ENCODE measurements at places on chromosomes 5 and 9. TPM values are rescaled to one million over a fixed set of nuclear protein-coding genes. Genes with fewer than 3 reads are reported as not detected.

DNA sequence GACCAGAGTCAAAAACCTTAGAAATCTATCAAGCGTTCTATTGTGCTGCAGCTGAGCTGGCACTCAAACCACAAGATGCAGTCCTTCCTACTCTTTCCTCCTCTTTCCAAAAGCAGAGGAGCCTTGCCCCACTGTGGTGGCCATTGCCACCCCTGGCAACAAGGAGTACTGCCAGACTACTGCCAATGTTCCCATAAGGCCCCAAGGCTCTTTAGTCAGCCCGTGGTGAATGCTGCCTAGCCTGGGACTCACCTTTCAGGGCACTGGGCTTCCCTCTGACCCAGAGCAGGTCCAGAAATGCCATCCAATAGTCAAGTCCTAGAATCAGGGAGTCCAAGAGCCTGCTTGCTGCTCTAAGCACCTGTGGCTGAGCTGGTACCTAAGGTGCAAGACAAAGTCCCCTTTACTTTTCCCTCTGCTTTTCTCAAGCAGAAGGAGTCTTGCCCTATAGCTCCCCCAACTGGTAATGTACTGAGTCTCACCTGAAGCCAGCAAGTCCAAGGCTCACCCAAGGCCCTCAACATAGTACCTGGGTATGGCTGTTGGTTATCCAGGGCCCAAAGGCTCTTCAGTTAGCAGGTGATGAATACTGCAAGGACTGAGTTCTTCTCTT, 219.4 kb downstream of the ATPSCKMT start:
- no peak overlapping the region for H3K4me3 ChIP-seq
- H3K36me3 ChIP-seq, result no peaks in the 10 kb centered on the region
- H3K27me3 ChIP-seq, result no peaks in the 10 kb centered on the region
- DNase-seq, result no peak
- no peaks in the 10 kb centered on the region for H3K4me1 ChIP-seq

DNA sequence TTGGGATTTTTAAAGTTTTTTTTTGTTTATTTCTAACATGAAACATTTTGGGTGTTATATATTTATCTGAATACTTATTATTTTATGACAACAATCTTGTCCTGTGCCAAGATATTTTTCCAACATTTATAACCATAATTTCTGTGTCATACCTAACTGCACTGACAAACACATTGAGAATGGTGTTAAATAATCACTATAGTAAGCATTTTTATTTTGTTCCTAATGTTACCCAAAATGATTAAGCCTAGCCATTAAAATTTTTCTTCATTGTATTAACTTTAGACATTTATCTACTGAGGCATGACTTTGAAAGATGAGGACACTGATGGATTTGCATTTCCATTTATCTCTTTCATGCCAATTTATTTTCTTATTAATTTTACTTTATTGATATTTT, 91.6 kb upstream of the STK32A start:
- H3K4me3 ChIP-seq, result no peak overlapping the region
- no peak overlapping the region for H3K27ac ChIP-seq
- H3K36me3 ChIP-seq, result no peaks in the 10 kb centered on the region
- H3K4me1 ChIP-seq, result no peaks in the 10 kb centered on the region

GRCh38 chr9:112743216-112743836, 7.2 kb upstream of the SNX30 start:
- no peak overlapping the region for H3K27ac ChIP-seq
- H3K36me3 ChIP-seq, result no peaks in the 10 kb centered on the region
- no peaks in the 10 kb centered on the region for H3K27me3 ChIP-seq
- H3K4me3 ChIP-seq, result no peak overlapping the region
- no peaks in the 10 kb centered on the region for H3K4me1 ChIP-seq
- no peak for DNase-seq

DNA sequence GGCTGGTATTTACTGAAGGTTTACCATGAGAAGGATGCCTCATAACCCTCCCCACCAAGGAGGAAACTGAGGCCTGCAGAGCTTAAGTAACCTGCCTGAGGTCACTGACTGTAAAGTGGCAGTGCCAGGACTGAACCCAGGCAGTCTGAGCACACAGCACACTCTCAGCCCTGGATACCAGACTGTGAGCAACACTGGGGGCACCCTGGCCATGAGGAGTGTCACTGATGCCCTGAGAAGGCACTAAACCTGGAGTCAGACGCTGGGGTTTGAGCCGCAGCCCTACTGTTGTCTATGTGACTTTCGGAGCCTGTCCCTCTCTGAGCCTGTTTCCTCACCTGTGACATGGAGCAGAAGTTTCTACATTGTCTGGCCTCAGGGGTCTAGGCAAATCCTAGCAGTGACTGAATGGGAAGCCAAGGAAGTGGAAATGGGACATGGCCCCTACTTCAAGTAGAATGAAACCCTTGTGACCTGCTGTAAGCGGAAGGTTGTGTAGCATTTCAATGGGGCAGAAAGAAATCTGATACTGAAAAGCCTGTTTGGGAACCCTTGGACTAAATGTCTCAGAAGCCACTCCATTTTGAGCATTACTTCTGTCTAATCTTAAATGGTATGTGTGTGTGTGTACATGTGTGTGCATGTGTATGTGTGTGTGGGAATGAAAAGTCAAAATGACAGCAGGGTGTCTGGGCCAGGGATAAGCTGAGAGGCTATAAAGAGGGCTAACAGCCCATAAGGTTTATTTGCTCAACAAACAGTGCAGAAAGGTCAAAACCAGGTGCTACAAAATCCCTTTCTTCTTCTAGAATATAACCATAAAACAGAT, 36.0 kb downstream of the B4GALT1 start:
- no peak for DNase-seq
- no peaks in the 10 kb centered on the region for H3K27me3 ChIP-seq
- peaks cover 52% of the 10 kb centered on the region for H3K36me3 ChIP-seq
- peak overlapping the region; percentile 39 for H3K27ac ChIP-seq

- H3K4me3 ChIP-seq, result no peak overlapping the region
- H3K4me1 ChIP-seq, result no peaks in the 10 kb centered on the region
- no peaks in the 10 kb centered on the region for H3K27me3 ChIP-seq
These were observed 48.2 kb downstream of the FRMD3 start for GRCh38 chr9:83489961-83490360.

GRCh38 chr5:91311168-91311696, 71.9 kb downstream of the ARRDC3 start:
- DNase-seq, result peak; percentile 8
- peak overlapping the region; percentile 87 for H3K27ac ChIP-seq
- H3K4me1 ChIP-seq, result peaks cover 21% of the 10 kb centered on the region
- no peak overlapping the region for H3K4me3 ChIP-seq

DNA sequence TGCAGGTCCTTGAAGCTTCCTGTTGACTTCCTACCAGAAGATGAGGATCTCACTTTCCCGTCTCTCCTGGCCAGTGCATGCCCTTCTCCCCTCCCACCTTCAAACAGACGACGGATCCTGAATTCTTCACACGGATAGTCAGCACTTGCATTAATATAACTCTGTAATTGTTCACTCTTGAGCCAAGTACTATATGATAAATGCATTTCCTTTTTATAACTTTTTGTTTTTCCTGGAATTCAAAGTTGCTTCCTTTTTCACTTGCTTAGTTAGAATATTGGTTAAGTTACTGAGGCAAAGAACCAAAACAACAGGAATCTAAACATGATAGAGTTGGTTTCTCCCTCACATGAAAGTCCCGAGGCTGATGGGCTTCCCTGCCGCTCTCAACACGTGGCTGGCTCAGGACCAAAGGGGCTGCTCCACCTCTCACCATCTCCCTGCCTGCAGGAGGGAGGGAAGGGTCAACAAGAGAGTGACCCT, 20.2 kb upstream of the EGFL7 start:
- H3K27me3 ChIP-seq, result peaks cover 8% of the 10 kb centered on the region
- no peaks in the 10 kb centered on the region for H3K36me3 ChIP-seq
- H3K4me1 ChIP-seq, result peaks cover 51% of the 10 kb centered on the region
- no peak overlapping the region for H3K4me3 ChIP-seq

DNA sequence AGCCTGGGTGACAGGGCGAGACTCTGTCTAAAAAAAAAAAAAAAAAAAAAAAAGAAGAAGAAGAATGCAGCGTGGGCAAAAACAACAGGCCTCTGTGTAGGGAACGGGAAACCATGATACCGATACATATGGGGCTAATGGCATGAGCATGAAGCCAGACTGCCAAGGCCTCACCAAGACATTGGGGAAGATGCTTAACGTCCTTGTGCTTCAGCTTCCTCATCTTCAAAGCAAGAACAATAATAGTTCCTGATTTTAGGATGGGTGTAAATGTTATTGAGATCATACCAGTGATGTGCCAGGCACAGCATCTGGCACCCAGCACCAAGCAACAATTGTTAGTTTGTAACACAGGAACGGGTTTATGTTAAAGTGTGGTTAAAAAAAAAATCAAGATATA, 51.4 kb downstream of the NEURL1B start:
- no peaks in the 10 kb centered on the region for H3K27me3 ChIP-seq
- H3K36me3 ChIP-seq, result peaks cover 20% of the 10 kb centered on the region
- H3K4me1 ChIP-seq, result peaks cover 62% of the 10 kb centered on the region

C8G gene
- polyA plus RNA-seq, result 0.59 TPM

GRCh38 chr9:115035841-115036612, 81.9 kb downstream of the TNC start:
- peak overlapping the region; percentile 56 for H3K27ac ChIP-seq
- H3K4me3 ChIP-seq, result no peak overlapping the region

- peaks cover 2% of the 10 kb centered on the region for H3K4me1 ChIP-seq
- H3K27me3 ChIP-seq, result no peaks in the 10 kb centered on the region
- no peak for DNase-seq
These were observed 415 bp downstream of the XRCC4 start for GRCh38 chr5:83077662-83078261.

NR3C1 gene
- 62.2 TPM for polyA plus RNA-seq

DNA sequence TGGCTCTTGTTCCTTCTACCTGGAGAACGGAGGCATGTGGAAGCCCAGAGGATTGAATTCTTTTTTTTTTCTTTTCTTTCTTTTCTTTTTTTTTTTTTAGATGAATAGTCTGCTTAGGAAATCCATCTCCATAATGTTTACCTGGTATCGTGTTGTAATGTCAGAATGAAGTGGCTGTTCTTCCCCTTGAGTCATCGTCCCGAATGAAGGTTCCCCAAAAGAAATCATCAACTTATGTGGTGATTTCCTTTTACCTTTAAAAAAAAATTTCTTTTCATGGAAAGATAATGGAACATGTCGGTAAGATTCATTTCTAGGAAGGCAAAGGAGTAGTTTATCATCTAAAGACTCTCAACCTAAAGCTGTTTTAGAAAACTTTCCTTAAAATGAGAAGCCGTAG, 59.7 kb downstream of the DOCK8 start:
- H3K27ac ChIP-seq, result no peak overlapping the region
- H3K27me3 ChIP-seq, result no peaks in the 10 kb centered on the region
- no peaks in the 10 kb centered on the region for H3K4me1 ChIP-seq
- H3K4me3 ChIP-seq, result no peak overlapping the region
- no peak for DNase-seq
- no peaks in the 10 kb centered on the region for H3K36me3 ChIP-seq

- H3K4me3 ChIP-seq, result no peak overlapping the region
- no peak for DNase-seq
- peaks cover 3% of the 10 kb centered on the region for H3K36me3 ChIP-seq
- no peak overlapping the region for H3K27ac ChIP-seq
- H3K27me3 ChIP-seq, result no peaks in the 10 kb centered on the region
These were observed 3.0 kb downstream of the GOLM1 start for GRCh38 chr9:86096386-86096785.

- no peaks in the 10 kb centered on the region for H3K36me3 ChIP-seq
- no peak for DNase-seq
- H3K4me1 ChIP-seq, result no peaks in the 10 kb centered on the region
- no peak overlapping the region for H3K27ac ChIP-seq
- no peak overlapping the region for H3K4me3 ChIP-seq
These were observed 58.6 kb upstream of the FRRS1L start for GRCh38 chr9:109225629-109226028.

GRCh38 chr5:41683181-41683580, 172.8 kb upstream of the PLCXD3 start:
- no peaks in the 10 kb centered on the region for H3K4me1 ChIP-seq
- DNase-seq, result no peak
- no peak overlapping the region for H3K4me3 ChIP-seq
- no peaks in the 10 kb centered on the region for H3K27me3 ChIP-seq

DNA sequence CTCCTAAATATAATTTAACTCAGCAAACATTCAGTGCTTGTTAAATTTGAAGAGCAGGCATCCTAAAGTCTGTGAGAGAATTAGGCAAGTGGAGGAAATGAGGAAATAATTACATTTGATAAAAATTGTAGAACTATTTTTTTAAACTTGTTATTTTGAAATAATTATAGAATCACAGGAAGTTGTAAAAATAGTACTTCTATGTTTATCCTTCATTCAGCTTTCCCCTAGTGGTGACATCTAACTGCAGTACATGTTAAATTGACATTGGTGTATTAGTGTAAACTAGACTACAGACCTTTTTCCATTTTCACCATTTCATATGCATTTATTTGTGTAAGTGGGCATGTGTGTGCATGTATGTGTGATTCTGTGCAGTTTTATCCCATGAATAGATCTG, 51.6 kb downstream of the F2RL2 start:
- no peaks in the 10 kb centered on the region for H3K4me1 ChIP-seq
- H3K27ac ChIP-seq, result no peak overlapping the region
- DNase-seq, result no peak
- no peak overlapping the region for H3K4me3 ChIP-seq

DNA sequence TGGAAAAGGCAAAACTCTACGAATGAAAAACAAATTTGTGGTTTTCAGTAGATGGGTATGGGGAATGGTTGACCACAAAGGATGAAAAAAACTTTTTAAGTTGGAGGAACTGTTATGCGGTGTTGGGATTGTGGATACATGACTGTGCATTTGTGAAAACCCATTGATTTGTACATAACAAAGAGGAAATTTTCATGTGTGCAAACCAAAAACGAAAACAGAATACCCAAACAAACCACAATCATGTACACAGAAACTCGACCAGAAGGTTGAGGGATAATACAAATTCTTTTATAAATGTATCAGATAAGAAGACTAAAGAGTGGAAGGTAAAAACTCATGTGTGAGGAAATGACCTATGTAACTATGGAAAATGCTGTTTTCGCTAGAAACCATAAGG, 1012.4 kb downstream of the CDH18 start:
- no peak for DNase-seq
- no peak overlapping the region for H3K4me3 ChIP-seq
- H3K36me3 ChIP-seq, result no peaks in the 10 kb centered on the region
- H3K27me3 ChIP-seq, result no peaks in the 10 kb centered on the region

- H3K27ac ChIP-seq, result no peak overlapping the region
- H3K27me3 ChIP-seq, result peaks cover 3% of the 10 kb centered on the region
- no peak overlapping the region for H3K4me3 ChIP-seq
These were observed 160.3 kb upstream of the TBC1D2 start for GRCh38 chr9:98415782-98416181.

- no peak overlapping the region for H3K4me3 ChIP-seq
- H3K4me1 ChIP-seq, result no peaks in the 10 kb centered on the region
These were observed 28.4 kb downstream of the SV2C start for GRCh38 chr5:76111477-76112174.

FCHO2 gene
- 14.5 TPM for polyA plus RNA-seq

RGS7BP gene
- polyA plus RNA-seq, result 10.6 TPM

CDK9 gene
- polyA plus RNA-seq, result 42.4 TPM

CDKN2B-AS1 gene
- 0.29 TPM for polyA plus RNA-seq

THBS4 gene
- polyA plus RNA-seq, result 223 TPM

Data from muscle of leg (tissue), 16 donors.